ENCODE measurements at places on chromosomes 3 and 15.

- DNase-seq: no peak
Observed at GRCh38 chr15:85496151-85496550, 115.7 kb downstream of the AKAP13 start.

GRCh38 chr3:123318374-123318773 lies 116.6 kb downstream of the SEC22A start:
- DNase-seq: no peak

GRCh38 chr15:53171571-53171970 lies 381.4 kb upstream of the ONECUT1 start:
- no peak for DNase-seq

DNA sequence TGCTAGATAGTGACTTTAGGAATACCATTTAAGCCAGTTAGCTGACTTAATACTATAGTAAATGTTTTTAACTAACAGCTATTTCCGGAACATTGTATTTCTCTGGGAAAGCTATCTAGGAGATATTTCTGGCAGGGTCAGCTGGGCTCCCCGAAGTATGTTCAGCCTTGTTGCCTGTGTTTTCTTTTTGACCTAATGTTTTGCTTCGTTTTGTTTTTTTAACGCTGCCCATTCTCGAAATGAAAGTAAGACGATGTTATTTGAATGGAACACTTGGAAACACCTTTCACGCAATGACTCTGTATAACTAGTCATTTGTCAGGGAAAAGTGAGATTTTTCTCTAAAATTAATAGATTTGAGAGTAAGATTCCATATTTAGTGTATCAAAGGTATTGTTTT lies 702.9 kb upstream of the NAALADL2 start:
- no peak for DNase-seq

DNA sequence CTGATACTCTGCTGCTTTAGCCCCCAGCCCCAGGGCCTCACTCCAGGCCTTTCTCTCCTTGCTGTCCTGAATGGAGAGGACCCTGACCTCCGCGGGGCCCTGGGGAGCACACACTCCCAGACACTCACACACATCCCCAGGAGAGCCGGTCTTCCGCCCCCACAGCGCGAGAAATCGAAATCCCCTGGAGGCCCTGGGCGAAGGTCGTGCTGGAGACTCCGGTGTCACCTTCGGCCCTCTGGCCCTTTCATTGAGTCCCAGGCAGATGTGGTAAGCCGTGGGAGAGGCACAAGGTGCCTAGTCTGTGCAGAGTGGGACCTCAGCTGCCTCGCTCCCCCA lies 848 bp upstream of the GOLGA8B start:
- DNase-seq: no peak

GRCh38 chr15:35170207-35170606 lies 85.1 kb upstream of the NANOGP8 start:
- DNase-seq: no peak

DNA sequence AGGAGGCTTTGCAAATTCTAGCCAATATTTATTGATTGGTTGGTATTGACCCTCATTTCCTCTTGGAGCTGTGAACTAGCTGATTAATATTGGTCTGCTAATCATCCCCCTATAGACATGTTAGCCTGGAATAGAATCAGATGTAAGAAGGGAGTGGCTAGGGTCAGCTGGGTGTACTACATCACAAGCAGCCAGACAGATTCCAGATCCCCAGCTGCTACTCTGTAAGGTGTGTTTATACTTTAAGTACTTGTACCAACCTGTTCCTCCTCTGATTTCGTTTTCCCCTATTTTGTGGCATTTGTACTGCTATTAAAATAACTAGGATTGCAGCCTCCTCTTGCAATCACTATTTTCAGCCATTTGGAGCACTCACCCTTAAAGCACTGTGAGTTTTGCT lies 49.9 kb downstream of the PARP15 start:
- no peak for DNase-seq

- DNase-seq: no peak
Observed at GRCh38 chr3:6182476-6182875, 678.4 kb upstream of the GRM7 start.

DNA sequence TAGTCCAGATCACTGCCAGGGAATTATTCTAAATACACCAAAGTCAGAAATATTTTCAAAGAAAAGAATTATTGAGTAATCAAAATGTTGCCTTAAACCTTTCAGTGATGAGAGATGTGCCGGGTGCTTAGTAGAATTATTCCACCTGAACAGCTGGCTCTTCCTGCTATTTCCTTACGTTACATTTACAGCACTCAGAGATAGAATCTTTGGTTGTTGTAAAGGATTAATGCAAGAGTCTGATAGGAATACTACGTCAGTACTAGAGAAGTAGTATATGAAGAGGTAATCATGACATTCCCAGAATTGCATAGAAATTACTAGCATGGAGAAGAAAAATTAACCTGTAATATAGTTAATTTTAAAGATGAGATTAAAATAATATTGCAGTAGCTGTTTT lies 50.9 kb upstream of the ZDHHC23 start:
- DNase-seq: no peak

DNA sequence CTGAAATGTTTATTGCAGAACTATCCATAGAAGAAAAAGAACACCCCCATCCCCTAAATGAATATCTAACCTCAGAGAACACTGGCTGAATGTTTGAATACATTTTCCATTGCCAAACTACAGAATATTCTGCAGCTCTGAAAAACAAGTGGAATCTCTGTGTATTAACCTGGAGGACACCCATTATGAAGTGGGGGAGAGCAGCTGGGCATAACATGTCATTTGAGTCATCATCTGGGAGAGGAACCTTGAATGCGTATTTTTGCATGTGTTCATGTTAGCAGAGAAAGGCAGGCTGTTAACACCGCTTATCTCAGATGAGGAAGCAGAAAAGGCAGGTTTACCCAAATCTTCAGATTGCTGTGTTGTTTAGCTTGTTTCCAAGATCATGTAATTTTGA lies 31.5 kb downstream of the ESYT3 start:
- DNase-seq: no peak

Data from CD4-positive, CD25-positive, alpha-beta regulatory T cell (primary cell).